ENCODE measurements at places on chromosomes 6 and 20.
A peak's percentile ranks its signal among the peaks of the same experiment; 100 is the strongest.

- no peak for DNase-seq
Measured at GRCh38 chr6:152904678-152905077, 78.2 kb downstream of the FBXO5 start.

- DNase-seq = no peak
Measured at GRCh38 chr6:25332655-25333071, 53.5 kb downstream of the CARMIL1 start.

GRCh38 chr6:36677753-36678487, 594 bp upstream of the CDKN1A start:
- DNase-seq = no peak

- DNase-seq = no peak
Measured at GRCh38 chr6:166046982-166047381, 120.7 kb downstream of the TBXT start.

DNA sequence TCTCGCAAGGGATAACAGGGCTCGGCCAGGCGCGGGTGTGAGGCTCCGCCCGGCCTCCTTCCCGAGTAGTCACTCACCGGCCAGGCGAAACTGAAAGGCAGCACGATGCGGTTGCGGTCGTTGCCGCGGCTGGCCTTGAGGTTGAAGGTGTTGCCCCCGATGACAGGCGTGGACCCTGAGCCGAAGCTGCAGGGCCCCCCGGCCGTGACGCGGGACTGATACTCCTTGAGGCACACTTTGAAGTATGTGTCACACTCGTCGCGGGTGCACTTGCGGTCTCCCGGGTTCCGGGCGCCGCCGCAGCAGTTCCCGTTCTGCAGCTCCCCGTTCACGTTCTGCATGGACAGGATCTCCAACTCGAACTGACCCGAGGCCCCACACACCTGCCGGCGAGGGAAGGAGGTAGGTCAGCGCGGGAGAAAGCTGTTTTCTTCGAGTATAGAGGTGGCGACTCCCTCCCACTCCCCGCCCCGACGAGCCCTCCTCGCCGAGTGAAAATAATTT, 1.1 kb downstream of the JAG1 start:
- no peak for DNase-seq

DNA sequence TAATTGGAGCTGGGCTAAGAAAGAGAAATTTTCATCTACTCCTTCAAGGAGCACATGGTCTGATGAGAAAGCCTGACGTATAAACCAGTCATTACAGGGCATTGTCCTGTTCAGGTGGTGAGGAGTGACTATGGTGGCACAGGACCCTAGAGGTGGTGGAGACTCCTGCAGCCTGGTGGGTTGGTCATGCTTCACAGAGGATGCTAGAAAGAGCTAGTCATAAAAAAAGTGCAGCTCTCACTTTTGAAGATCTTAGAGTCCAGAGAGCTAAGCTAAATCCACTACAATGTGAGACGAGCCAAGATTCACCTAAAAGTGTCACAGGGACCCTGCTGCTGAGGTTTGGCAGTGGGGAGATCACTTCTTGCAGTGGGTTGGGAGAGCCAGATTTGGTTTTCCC, 9.8 kb upstream of the ZNF831 start:
- no peak for DNase-seq

- peak; percentile 78 for DNase-seq
Measured at GRCh38 chr20:50071039-50071888, 41.7 kb downstream of the UBE2V1 start.

DNA sequence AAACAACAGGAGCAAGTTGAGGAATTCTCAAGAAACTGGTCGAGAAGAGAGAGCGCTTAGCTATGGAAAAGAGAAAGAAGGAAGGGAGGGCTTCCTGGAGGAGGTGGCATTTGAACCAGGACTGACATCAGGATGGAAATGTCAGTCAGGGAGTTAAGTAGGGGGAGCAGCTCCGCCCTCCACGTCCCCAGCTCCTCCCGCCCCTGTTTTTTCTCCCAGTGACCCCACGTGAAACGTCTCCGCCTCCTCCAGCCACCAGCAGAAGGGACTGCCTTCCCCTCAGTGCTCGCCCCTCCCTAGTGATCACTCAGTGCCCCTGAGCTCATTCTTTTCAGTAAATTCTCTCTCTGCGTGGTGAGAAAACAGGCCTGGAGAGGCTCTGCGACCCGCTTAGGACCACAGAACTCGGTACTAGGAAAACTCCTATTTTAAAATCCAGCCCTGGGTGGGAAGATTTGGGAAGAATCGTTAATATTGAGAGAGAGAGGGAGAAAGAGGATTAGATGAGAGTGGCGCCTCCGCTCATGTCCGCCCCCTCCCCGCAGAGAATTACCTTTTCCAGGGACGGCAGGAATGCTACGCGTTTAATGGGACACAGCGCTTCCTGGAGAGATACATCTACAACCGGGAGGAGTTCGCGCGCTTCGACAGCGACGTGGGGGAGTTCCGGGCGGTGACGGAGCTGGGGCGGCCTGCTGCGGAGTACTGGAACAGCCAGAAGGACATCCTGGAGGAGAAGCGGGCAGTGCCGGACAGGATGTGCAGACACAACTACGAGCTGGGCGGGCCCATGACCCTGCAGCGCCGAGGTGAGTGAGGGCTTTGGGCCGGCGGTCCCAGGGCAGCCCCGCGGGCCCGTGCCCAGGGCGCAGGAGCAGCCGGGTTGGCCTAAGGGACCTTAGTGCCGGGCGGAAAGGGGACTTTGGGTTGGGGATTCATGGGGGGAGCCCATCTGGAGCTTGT, 4.6 kb downstream of the HLA-DPB1 start:
- no peak for DNase-seq

GRCh38 chr6:100371591-100371990, 93.1 kb downstream of the SIM1 start:
- DNase-seq = no peak

DNA sequence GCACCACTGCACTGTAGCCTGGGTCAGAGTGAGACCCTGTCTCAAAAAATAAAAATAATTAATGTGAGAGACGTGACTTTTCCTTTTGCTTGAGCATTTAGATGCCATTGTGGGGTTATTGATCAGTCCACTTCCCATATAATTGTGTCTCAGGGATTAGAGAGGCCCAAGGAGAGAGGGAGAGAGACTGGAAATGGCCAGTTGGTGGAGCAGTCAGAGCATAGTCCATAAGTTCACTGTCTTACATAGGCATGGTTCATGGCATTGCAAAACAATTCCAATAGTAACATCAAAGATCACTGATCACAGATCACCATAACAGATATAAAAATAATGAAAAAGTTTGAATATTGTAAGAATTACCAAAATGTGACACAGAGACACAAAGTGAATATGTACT, 15.2 kb upstream of the SDHAF4 start:
- no peak for DNase-seq

GRCh38 chr20:46651091-46651962, at the start of gene SLC13A3:
SLC13A3 (minus strand) TSS chr20:46651459; CDS start chr20:46651421, 38 bp downstream.
- no peak for DNase-seq

DNA sequence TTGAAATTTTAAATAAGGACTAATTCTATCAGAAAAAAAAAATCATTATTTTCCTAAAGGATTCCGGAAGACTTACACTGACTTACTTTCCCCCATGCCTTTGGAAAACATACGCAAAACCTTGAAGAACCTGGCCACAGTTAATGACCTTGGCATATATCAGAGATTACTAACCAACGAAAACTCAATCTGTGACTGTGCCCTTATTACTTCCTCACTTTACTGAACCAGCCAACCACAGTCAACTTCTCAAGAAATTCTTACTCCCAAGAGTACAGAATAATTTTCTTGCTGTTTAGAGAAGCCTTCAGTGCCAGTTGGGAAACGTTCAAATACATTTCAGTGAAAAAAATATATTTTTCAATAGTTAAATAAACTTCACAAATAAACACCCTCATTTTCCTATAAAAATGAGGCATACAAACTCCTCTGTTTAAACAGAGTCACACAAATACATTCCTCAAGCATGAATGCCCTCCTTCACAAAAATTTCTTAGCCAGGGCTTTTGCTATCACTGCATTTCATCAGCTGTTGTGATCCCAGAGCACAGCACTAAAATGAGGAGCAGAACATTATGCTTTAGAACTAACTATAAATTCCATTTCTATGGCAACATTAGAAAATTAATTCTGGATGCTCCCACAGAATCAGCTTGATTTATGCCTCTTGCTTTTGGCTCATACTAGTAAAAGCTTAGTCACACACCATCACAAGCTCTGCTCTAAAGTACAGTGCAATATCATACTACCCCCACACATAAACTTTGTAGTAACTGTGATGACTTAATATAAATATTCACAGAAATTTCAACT, 117.6 kb downstream of the DST start:
- DNase-seq = no peak

GRCh38 chr20:63246490-63247288, 7.6 kb downstream of the NKAIN4 start:
- DNase-seq = no peak
